HS-27A (cell line): ENCODE measurements at places on chromosomes 5 and 9.

DNA sequence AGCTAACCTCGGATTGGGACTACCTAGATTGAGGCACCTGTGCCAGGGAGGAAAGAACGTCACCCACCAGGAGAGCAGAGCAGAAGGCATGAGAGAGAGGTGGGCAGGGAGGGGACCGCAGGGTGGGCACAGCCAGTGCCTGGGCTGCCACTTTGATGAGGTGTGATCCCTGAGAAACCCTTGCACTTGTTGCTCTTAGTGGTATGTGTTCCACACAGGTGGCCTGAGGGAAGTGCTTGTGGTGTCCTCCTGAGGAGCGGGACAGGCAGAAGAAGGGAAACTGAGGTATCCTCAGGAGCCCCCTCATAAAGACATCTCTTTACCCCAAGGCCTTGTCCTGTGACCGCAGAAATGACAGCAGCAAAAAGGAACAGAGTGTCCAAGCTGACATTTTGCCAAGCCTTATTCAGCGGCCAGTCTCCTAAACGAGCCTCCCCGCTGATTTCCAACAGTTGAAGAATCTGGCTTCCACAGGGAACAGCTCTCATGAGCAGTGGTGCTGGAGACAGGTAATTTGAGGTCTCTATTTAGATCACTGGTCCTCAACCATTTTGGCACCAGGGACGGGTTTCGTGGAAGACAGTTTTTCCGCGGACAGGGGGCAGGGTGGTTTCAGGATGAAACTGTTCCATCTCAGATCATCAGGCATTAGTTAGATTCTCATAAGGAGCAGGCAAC lies 82.4 kb downstream of the FOXD1 start:
- DNase-seq: no peak

DNA sequence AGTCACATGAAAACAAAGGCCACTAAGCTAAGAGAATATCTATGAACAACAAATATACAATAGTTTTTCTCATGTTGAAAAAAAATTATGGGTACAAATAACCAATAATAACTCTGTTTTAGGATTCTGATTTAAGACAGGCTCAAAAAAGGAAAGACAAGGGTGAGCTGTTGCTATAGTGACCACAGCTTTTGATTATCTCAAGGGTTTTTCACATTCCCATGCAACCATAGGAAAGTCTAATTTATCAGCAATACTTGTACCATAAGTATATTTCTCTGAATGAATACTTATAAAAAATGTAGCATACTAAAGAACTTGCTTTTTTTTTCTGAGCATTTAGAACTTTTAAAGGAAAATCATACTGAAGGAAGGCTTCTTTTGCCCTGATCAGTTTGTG lies 68.0 kb downstream of the MRPS27 start:
- no peak for DNase-seq

DNA sequence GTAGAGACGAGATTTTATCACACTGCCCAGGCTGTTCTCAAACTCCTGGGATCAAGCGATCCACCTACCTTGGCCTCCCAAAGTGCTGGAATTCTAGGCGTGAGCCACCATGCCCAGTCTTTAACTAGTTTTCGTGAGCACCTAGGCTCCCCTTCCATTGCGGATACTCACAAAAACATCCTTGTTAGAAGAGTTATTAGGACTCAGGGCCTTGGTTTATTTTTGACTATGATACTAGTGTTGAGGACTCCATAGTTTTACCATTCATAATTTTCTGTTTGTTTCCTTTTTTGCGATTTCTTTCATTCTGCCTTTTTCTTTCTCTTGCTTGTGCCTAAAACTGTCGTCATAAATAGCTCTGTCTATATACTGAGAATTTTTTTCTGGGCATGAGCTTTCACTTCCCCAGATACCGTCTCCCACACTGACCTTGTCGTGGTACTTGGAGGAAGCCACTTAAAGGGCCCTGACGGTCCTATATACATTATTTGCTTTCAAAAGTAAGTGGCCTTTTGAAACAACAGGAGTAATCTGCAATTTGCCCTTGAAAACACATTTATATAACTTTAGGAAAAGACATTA lies 5.2 kb downstream of the F2R start:
- no peak for DNase-seq

DNA sequence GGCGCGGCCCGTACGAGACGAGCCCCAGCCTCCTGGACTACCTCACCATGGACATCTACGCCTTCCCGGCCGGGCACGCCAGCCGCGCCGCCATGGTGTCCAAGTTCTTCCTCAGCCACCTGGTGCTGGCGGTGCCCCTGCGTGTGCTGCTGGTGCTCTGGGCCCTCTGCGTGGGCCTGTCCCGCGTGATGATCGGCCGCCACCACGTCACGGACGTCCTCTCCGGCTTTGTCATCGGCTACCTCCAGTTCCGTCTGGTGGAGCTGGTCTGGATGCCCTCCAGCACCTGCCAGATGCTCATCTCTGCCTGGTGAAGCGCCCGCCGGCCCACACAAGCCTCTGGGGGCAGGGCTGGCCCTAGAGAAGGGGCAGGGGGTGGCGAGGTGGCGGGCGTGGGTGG lies 18.5 kb downstream of the PLPP7 start:
- DNase-seq: no peak

- DNase-seq: no peak
Observed at GRCh38 chr5:155919126-155919525, 407.8 kb upstream of the SGCD start.

DNA sequence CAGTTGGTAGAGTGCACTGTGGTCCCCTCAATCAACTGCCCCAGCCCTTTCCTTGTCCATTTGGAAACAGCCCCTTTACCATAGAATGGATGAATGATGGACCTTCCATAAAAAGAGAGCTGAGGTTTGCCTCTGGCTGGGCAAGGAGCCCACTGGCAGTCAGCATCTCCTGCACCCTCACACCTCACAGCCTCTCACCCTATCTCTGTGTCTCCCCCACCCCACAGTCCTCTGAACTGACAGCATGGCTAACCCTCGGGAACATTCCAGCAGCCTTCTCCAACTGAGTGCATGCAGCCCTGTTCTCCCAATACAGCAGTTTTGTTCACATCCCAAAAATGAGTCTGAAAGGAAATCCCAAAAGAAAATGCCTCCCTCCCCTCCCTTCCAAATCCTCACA lies 51.7 kb downstream of the RETREG1 start:
- DNase-seq: no peak

- DNase-seq: no peak
Observed at GRCh38 chr5:41067714-41068568, 3.2 kb downstream of the MROH2B start.

DNA sequence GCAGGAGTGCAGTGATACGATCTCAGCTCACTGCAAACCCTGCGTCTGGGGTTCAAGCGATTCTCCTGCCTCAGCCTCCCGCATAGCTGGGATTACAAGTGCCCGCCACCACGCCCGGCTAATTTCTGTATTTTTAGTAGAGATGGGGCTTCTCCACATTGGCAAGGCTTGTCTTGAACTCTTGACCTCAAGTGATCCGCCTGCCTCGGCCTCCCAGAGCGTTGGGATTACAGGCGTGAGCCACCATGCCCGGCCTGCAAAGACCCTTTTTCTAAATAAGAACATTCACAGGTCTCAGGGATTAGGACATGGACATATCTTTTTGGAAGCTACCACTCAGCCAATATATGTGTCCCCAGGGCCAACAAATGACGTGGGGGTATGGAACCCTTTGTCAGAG lies 49.6 kb upstream of the GFPT2 start:
- no peak for DNase-seq

- DNase-seq: no peak
Observed at GRCh38 chr5:21219251-21219650, 1231.3 kb upstream of the CDH18 start.

GRCh38 chr5:170597872-170598271 lies 94.1 kb downstream of the KCNIP1 start:
- DNase-seq: no peak

GRCh38 chr9:134620751-134621557 lies 20.6 kb upstream of the COL5A1 start:
- DNase-seq: no peak

GRCh38 chr5:37568893-37569292 lies 189.8 kb downstream of the WDR70 start:
- DNase-seq: no peak

DNA sequence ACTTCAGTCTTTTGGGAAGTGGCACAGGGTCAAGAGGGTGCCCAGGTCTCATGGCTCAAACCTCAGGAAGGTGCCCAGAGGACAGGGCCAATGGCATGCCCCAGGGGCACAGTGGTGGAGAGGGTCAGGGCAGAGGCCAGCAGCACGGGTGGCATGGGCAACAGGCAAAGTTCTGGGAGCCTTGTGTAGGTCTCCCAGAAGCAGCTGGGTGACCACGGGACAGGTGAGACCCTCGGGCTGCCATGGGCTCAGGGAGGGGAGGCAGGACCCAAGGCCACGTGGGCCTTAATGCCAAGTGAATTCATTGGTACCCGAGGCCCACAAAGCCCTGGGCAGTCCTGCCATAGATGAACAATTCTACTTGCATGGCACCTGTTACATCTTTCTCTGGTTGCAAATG lies 72.4 kb upstream of the ADAMTS2 start:
- DNase-seq: no peak

GRCh38 chr5:64784451-64785025 lies 15.8 kb downstream of the CWC27 start:
- DNase-seq: no peak

DNA sequence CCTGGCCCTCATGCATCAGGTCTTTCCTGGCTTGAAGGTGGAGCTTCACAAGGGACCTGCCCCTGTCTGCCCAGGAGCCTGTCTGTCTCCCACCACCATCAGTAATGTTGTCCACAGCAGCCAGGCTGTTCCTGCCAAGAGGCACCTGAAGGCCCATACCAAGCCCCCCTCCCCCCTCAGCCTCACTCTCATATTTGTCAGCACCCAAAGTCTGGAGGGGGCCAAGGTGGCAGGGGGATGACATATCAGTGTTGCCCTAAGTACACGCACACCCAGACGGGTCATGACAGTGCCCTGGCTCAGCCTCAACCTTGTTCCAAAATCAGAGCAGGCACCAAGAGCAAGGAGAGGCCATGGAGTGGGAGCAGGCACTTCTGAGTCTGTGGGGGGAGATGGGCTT lies 27.2 kb upstream of the CYLC2 start:
- DNase-seq: no peak

DNA sequence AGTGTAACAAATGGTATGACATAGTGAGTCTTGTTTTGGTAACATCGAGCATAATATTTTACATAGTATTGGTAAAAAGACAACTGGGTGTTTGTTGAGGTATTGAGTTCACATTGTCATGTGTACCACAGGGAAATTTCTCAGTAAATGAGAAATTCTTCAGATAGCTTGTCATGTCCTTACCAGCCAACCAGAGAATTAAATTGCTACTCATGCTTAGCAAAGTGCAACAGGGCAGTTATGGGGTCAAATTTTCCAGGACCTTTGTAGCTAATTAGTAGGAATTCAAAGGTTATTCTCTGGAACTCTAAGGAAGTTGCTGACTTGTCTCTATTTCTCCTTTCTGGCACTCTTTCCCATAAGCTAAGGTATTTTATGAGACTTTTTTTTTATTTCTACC lies 595.7 kb downstream of the EFNA5 start:
- DNase-seq: no peak

- no peak for DNase-seq
Observed at GRCh38 chr9:83081010-83081409, 18.1 kb upstream of the RASEF start.

GRCh38 chr9:121625590-121625989 lies 25.8 kb upstream of the DAB2IP start:
- DNase-seq: no peak

DNA sequence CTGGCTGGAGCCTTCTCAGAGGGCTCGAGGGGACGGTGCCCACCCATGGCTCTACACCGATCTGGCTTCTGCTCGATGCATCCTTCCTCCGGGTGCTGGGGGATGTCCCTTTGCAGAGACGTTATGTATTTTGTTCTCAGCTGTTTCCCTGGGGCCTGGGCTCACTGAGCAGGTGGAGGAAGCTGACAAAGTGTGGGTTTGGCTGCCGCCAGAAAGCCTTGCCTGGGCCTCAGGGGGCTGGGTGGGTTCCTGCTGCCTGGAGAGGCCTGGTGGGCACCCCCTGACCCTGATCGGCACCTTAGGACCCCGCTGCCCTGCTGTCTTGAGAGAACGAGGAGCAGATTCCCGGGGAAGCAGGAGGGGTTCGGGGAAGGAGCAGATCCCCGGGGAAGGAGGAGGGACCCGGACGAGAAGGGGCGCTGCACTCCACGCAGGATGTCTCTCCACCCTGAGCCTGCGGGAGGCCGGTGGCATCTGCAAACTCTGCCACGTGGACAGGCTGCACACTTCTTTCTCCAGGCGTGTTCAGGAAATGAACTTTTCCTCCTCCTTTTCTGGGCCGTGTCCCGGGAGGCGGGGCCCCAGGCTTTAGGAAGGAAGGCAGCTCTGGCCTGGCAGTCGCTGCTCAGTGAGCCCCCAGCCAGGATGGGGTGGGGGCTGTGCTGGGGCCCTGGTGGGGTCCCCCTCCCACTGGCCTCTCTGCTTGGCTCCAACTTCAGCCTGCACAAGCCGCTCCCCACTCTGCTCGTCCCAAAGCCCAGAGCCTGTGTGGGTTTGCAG lies 148.9 kb downstream of the RXRA start:
- DNase-seq: no peak

GRCh38 chr5:160369990-160370712 lies at the start of gene C1QTNF2:
C1QTNF2 (minus strand) TSS chr5:160370626; CDS start chr5:160355011, 15,615 bp downstream.
- no peak for DNase-seq

DNA sequence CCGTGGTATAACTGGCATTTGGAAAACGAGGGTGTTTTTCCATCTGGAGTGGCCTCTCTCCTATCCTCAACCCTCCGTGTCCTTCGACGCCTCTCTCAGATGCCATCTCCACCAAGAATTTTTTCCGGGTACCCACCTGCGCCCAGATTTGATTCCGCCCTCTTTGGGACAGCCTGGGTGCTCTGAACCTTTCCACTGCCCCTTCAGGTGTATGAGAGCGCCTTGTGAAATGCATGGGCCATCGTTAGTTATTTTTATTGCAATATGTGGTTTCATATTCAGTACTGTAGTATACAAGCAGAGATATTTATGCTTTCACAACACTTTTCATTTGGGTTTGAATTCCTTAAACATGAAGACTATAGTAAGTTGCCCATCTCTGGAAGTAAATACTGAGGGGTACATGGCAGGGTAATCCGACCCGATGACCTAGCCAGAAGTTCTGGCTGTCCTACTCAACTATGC lies 78.2 kb upstream of the IFNE start:
- no peak for DNase-seq

DNA sequence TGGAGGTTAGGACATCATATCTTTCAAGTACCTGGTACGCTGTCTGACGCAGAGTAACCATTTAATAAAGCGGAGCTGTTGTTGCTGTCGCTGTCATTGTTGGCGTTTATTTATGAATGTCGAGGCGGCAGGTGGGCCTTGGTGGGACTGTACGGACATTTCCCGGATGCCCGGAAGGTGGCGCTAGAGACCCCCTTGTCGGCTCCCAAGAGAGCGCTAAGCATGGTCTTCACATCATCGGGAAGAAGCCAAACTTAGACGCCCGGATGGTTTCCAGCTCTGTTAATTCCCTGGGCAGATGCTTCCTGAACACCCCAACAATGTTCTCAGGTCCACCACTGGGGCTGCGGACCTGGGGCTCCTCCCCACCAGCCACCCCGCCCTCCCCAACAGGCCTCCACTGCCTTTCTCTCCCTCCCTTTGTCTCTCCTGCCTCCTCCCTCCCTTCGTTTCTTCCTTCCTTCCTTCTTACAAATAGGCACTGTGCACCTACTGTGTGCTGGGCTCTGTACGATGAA lies 54.1 kb downstream of the DUSP1 start:
- DNase-seq: no peak

GRCh38 chr9:123044586-123044985 lies 11.1 kb downstream of the GPR21 start:
- DNase-seq: no peak

- no peak for DNase-seq
Observed at GRCh38 chr5:65172486-65173129, 309.1 kb downstream of the ADAMTS6 start.

- no peak for DNase-seq
Observed at GRCh38 chr5:132354381-132355139, 14.9 kb upstream of the SLC22A5 start.

GRCh38 chr9:112496074-112496722 lies 9.6 kb downstream of the KIAA1958 start:
- no peak for DNase-seq
